HFF-Myc (cell line): ENCODE measurements at places on chromosomes 2 and 18.

DNA sequence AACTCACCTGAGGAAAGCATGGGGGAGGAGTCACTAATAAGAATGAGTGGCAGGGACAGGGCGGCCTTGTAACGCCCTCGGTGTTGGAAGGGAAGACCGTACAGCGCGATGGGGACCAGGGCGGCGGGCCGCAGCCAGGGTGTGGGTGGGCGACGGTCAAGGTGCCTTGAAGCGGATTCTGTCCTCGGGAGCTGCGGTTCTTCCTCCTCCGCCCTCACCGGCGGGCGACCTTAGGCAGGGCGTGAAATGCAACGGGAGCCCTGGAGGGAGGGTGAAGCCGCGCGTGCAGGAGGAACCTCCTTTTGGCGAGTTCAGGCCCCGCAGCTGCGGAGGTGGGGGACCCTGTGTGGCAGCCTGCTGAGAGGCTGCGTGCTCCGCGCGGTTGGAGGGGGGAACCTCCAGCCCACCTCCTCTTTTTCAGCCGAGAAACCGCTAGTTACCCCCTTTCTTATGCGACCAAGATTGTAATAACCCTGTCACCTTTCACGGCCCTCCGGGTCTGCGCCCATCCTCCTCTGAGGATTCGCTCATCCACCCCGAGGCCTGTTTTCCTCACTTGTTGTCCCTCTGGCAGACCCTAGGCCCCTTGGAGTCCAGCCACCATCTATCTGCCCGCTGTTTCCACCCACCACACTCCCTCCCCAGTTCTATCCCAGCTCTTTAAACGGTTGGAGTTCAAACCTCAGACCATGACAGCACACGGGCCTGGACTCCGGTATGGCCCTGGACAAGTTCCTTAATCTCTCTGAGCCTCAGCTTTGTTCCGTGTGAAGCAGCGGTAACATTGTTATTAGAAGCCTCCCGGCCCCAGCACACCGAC is 823 bp upstream of the RNU2-63P start:
- DNase-seq, result no peak

DNA sequence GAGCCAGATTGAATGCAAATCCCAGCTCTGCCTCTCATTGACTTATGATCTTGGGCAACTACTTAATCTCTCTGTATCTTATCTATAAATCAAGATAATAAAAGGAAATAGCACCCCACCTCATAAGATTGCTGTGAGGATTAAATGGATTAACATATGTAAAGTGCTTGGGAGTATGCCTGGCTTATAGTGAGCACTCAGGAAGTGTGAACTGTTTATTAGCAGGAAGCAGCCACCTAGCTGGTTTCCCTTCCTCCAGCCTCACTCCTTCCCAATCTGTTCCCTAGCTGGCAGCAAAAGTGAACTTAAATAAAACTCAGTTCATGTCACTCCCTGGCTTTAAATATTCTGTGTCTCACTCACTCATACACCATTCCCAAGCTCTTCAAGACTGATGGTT is 526.6 kb upstream of the PKDCC start:
- no peak for DNase-seq

DNA sequence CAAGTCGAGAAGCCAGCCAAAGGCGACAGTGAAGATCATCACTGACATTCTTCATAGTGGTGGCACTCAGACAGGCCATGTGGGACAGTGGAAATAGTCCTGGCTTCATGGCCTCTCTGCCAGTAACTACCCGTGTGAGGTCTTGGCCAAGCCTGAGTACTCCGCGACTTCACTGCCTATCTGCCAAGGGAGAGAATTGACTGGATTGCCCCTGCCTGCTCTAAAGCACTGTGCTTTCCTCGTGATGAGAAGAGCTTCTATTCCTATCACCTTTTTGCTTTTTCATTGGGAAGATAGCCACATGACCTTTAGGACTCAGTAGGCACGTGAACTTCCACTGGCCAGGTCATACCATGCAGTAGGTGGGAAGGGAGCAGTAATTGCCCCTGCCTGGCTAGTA is 239.3 kb downstream of the HAUS1 start:
- DNase-seq, result no peak

DNA sequence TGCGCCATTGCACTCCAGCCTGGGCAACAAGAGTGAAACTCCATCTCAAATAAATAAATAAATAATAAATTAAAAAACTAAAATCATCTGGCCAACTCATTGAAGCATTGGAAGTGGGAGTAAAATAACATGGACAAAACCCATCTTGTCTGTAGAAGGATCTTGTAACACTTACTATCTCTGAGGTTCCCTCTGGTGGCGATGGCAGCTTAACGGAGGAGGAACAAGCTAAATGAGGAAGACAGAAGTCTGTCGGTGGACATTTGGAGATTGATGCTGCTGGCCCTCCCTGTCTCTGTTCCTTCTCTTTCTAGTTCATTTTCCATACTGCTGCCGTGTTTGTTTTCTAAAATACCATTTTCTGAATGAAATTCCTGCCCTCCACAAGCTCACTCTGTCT is 43.4 kb downstream of the ZCCHC2 start:
- DNase-seq, result no peak

- no peak for DNase-seq
Observed at GRCh38 chr2:201275069-201275468, 14.7 kb downstream of the CASP8 start.

DNA sequence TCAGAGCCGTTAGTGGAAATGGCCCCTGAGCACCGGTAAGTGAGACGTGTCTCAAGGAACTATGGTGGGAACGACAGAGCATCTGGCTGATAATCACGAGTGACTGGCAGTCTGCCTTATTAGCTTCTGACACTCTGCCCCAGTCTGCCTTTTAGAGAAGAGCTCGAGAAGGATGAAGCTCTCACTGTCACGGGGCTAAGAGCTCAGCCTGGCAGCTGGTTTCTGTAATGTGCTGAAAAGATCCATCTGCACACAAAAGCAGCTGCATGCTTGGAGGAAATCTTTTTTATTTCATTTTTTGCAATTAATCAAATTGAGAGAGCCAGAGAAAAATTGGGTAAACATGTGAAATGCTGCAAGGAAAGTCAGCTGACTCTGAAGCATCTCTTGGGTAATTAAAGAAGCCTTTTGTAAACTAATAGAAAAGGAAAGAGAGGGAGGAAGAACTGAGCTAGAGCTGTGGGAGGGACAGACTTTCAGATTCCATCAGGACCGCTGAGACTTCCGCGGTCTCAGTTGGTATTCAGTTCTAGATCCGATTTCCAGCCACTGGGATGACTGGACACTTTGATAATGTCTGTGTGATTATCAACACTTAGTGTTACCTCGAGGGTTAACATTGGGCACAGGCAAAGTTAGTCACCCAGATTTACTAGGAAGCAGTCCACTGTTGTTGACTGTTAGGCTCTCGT is 24.4 kb downstream of the MBP start:
- no peak for DNase-seq

DNA sequence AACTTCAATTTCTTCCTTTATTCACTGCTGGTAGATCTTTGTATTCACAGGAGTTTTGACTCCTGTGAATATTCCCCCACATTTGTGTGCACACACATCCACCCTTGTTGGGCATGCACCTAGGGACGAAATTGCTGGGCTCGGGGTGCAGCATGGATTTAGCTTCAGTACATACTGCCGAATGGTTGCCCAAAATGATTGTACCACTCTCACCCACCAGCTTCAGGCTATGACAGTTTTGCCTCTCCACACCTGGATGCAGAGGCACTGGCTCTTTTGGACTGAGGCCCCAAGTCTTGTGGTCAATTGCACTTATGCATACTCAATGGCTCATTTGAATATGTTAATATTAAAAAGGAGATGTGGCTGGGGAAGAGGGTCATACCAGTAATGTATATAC is 65.1 kb upstream of the ODC1 start:
- no peak for DNase-seq

GRCh38 chr2:173075781-173076580 is at the start of gene MAP3K20:
TSS of gene MAP3K20 (plus strand) at chr2:173075846. CDS start at chr2:173091032, 15,186 bp downstream.
- no peak for DNase-seq

DNA sequence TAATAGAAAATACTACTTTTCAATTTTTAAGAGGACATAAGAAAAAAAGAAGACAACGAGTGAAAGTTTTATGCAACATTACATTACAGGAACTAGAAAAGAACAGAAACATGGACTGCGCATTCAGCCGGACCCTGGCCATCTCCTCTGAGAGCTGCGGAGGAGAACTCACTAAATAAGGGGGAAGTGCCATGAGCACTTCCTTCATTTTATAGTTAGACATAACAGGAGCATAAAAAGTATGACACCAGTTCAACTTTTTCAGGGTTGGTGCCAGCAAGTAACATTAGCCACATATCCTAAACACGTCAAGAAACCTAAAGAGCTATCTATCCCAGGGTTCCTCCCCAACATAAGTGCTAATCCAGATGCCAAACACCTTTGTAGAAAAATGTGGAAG is 78.0 kb upstream of the SERTAD2 start:
- DNase-seq, result no peak

- no peak for DNase-seq
Observed at GRCh38 chr2:187442378-187442777, 5.7 kb downstream of the CALCRL start.

DNA sequence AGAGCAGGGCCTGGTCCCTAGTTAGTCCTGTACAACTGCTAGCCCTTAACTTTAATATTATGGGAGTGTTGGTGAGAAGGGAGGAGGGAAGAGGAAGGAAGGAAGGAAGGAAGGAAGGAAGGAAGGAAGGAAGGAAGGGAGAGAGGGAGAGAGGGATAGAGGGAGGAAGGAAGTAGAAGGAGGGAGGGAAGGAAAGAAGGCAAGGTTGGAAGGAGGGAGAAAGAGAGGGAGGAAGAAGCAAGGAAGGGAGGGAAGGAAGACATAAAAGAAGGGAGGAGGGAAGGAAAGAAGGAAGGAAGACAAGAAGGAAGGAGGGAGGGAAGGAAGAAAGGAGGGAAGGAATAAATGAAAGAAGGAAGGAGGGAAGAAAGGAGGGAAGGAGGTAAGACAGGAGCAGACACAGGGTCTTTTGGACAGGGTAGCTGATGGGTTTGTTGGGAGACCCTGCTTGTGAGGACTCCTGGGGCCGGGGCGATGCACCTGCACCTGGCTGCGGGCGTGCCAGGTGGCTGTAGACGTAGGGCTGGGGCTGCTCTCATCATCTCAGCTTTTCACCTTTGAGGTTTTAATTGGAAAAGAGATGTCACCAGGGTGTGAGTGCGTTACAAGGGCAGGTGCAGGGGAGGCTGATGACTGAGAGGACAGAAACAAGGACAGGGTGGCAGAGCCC is 5.9 kb upstream of the POMC start:
- no peak for DNase-seq

DNA sequence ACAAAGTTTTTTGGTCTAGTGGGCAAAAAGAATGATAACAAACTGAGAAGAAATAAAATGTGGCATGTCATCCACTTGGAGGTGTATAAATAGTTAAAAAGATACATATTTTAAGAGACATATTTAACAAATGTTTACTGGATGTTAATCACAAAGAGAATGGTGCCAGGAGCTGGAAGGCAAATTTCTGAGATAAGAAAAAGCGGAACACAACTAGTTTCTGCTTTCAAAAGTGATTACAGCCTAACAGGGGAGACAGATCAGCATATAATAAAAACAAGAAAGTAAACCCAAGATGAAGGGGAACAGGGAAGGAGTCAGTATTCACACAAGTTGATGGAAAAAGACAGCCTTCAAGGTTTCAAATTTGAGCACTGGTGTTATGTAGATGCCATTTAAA is 91.3 kb downstream of the OLA1 start:
- no peak for DNase-seq

DNA sequence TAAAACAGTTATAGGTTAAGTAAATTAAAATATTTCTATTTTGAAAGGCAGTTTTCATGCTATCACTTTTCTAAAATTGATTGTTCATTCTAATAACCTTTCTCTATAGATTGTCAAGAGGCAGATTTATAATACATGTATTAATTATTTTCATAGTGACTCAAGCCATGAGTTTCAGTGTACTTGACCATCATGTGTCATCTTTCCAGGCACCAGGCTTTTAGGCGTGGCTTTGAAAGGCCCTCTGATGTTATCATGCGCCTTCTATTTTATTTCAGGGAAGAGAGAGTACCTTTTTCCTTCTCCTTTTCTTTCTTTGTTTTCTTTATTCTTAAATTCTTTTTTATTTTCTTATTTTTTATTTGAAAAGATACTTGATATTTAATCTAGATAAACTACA is 128.3 kb upstream of the ETAA1 start:
- no peak for DNase-seq

GRCh38 chr2:130778781-130779180 is 23.4 kb downstream of the AMER3 start:
- no peak for DNase-seq

DNA sequence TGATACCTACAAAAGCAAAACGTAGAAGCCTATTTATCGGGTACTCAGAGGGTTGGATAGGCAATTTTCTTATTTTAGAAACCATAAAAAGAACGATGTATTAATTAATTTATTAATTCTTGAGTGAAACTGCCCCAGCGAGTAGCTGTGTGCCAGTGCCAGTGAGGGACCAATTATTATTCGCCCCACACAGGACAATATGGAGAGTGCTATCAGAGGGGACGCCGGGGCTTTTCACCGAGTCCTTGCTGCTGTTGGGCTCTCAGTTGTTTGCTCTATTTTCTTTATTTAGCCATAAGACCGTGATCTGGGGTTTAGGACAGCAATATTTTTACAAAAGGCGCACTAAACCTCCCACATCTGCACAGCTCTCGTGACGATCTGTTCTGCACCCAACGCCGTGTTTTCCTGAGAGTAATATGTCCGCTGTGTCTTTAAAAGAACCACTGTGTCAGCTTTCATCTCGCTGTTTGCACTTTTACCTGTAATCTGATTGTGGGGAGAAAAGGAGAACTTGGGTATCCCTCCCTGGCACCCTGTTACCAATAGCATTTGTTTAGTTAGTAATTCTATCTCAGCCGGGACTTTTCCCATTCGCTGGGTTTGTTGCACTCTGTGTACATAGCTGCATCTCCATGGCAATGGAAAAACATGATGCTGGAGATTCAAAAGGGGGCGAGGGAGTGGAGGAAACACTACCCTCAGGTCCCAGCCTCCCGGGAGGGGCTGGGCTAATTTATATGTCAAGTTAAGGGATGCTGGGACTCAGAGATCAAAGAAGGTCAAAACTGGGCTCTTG is 30.1 kb upstream of the ZNF516 start:
- peak; percentile 69 for DNase-seq

DNA sequence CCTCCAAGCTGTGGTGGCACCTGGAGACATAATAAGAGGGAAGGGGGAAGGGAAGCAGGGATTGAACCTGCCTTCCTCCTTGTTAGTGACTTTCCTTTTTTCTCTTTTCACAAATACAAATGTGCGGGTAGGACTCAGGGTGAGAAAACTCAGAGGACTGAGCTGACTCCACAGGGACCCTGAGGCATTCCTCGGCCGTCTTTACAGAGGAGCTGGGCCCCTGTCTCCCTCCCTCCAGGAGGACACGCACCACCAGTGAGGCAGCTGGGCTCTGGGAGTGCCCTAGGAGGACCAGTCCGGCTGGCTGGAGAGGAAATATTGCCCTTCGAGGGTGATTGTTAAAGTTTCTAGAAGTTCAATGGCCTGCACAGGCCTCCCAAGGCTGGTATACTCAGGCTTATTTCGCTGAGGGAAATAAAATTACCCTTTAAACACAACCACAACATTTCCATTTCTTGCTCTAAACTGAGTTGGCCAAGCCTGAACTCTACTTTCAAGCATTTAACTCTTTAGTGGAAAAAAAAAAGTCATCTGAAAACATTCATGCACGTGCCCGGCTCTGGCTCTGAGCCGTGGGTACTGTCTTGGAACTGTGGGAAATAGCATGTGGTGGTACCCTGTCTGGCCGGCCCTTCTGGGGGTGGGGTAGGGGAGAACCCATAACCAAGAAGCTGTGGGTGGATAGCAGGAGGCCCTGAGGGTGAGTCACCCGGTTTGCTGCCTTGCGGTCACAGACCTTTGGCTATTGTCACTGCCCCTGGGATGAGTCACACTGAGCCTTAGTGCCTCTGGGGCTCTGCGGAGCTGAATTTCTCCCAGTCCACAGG is 116.0 kb downstream of the COPS8 start:
- DNase-seq, result peak; percentile 99
